ENCODE measurements at places on chromosomes 7 and 10.

GRCh38 chr7:50314836-50315592 is 10.5 kb downstream of the IKZF1 start:
- no peak for DNase-seq

- DNase-seq, result no peak
These were observed 150.4 kb downstream of the TAX1BP1 start for GRCh38 chr7:27890205-27890849.

DNA sequence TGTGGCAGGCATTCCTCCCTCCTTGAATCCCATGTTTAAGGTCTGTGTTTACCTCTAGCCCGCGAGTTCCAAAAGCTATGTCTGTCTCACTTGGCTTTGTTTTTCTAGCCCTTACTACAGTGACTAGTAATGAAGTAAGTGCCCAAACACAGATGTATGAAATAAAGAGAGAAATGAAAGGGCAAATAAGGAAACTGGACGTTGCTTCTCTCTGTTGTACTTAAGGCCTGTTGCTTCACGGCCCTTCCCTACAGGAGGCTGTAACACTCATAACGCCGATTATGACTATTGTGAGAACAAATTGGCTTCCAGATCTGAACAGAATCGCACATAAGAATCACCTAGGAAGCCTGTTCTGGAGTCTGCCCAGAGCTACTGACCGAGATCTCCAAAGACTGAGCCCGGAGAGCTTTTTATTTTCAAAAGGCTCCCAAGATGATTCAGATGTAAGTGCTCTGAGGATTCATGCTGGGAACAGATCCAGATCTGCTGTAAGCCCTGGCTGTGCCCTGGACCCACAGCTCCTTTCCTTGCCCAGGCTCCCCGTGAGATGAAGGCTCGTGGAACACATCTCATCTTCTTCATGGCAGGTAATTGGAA is 432.6 kb downstream of the SDK1 start:
- no peak for DNase-seq

- DNase-seq, result no peak
These were observed 28.6 kb upstream of the VCL start for GRCh38 chr10:73969224-73969841.

GRCh38 chr7:68439897-68440296 is 1158.4 kb upstream of the AUTS2 start:
- DNase-seq, result no peak

DNA sequence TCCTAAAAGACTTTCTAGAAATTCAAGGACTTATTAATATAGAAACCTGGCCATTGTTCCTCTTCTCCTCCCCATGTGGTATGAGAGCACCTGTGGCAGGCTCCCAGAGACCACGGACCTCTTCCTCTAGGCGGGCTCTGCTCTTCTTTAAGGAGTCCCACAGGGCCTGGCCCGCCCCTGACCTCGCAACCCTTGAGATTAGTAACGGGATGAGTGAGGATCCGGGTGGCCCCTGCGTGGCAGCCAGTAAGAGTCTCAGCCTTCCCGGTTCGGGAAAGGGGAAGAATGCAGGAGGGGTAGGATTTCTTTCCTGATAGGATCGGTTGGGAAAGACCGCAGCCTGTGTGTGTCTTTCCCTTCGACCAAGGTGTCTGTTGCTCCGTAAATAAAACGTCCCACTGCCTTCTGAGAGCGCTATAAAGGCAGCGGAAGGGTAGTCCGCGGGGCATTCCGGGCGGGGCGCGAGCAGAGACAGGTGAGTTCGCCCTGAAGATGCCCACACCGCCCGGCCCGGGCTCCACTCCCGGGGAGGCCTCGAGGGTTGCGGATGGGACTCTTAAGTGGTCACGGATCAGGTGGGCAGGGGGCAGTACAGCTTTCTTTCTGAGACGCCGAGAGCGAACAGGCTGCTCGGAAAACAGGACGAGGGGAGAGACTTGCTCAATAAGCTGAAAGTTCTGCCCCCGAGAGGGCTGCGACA is at the start of gene SLC26A4:
SLC26A4 (plus strand) TSS at position 448 of the 700 bp plus-strand sequence. CDS start 814 bp downstream, outside the sequence.
- peak; percentile 75 for DNase-seq

DNA sequence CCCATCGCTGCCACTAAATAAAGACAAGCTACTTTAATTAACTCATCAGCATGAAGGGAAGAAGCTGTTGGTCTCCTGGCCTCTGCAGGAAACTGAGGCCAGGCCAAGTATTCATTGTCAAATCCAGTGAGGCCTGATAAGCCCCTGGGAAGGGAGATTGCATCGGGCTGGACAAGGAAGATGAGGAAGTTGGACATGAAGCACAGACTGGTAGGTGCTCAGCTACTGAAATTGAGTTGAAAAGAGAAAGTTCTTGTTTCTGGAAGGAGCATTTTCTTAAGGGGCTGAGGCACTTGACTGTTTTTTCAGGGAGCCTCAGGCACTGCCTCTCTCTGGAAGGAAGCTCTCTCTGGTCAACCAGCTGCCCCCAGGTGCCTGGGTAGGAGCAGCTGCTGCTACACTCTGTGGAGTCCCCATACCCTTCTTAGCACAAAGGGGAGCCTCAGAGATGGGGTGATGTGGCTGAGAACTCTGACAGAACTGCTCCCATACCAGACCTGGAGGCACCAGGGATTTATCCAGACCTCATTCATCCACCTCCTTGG is 90.3 kb upstream of the IKZF1 start:
- DNase-seq, result no peak

GRCh38 chr10:44752451-44753441 is 158.4 kb upstream of the TMEM72 start:
- no peak for DNase-seq

GRCh38 chr7:107372298-107372697 is 97.6 kb upstream of the GPR22 start:
- no peak for DNase-seq

DNA sequence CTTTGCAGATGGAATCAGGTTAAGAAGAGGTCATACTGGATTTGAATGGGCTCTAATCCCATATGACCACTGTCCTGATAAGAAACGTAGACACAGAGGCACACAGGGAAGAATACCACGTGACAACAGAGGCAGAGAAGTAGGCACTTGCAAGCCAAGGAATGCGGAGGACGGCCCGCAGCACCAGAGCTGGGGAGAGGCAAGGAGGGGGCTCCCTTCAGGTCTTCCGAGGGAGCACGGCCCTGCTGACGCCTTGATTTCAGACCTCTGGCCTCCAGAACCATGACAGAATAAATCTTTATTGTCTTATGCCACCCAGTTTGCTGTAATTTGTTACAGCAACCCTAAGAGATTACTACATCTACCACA is 44.7 kb upstream of the TMEM213 start:
- DNase-seq, result no peak

DNA sequence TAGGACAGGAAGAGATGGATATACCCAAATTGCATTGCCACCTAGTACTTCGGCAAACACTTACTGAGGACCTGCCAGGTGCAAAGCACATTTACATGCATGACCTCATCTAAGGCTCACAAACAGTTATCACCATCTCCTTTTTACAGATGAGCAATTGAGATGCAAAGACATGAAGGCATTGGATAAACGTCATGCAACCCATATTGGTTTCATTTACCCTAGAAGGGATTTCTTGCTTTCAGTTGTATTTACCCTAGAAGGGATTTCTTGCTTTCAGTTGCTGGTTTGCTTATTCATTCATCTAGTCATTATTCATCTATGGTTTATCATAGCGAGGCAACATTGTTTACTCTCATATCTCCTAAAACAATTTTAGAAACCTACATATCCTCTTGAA is 52.2 kb downstream of the STEAP1B start:
- DNase-seq, result no peak

- DNase-seq, result no peak
These were observed 192.3 kb downstream of the IMMP2L start for GRCh38 chr7:111370002-111370401.

- no peak for DNase-seq
These were observed 314.6 kb upstream of the POM121L12 start for GRCh38 chr7:52720856-52721255.

DNA sequence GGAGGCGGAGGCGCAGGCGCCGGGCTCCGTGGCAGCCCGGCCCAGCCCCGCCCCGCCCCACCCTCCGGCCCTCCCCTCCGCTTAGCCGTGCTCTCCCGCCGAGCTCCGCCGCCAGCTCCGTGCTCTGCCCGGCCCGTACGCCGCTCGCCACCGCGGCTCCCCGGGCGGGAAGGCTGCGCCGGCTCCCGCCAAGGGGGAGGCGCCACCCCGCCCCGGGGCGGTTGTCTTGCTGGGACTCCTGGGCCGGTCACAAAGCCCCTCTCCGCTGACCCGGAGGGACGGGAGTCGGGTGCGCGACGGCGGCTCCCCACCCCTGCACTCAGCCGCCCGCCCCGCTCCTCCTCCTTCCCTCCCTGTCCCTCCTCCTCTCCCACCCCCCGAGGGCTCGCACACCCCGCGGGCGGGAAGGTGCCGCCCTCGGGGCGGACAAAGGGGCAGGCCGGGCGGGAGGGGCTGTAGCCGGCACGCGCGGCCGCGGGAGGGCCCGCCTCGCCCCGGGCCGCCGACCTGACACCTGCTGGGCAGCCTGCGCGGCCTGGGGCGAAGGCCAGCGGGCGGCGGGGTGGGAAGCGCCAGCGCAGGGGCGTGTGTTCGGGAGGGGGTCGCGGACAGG is 11.5 kb upstream of the SP8 start:
- DNase-seq, result peak; percentile 34

DNA sequence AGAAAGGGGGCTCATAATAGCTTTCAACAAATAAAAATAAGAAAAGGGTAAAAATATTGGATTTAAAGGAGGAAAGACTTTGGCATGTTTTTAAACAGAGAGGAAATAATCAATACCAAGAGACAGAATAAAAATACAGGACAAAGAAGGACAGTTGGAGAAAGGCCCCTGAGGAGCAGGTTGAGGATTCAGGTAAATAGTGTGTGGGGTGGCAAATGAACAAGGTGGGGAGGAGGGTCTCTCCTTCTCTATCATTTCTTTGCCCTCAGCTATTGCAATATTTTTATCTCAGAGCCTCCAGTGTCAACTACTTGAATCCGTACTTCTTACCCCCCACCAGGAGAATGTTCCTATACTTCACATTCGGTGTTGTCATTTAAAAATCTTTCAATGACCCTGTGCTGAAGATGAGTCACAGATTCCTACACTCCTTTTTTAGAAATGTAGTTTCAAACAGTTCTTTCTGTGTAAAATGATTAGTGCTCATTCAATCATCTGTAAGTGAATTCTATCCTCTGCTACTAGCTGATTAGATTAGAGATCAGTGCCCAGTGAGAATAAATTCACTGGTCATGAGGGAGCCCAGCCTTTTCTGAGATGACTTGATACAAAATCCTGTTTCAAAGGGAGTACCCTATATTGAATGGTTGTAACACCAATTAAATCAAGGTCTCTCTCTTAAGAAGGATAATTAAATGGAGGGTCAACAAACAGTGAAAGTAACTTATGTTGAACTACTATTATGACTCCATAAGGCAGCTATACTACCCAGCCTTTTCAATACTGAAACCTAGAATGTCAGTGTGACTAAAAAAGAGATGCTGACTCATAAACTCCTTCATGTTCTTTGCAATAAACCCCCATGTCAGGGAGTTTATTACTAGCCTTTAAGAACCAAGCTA is 50.4 kb upstream of the WNT16 start:
- no peak for DNase-seq

- no peak for DNase-seq
These were observed 222.6 kb downstream of the MGMT start for GRCh38 chr10:129689671-129690071.

DNA sequence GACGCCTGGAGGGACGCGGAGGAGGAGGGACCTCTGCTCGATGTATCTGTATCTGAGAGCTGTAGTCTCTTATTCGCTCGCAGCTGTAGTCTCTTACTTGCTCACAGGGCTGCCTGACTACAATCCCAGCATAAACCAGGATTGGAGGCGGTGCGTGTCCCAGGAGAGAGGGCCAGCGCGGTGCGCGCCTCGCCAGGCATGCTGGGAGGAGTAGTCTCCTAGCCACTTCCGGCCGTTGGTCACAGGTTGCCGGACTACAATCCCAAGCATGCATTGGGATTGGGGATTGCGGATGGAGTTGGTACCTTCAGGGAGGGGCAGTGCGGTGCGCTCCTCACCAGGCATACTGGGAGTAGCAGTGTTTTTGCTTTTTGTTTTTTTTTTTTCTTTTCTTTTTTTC is 421.7 kb upstream of the NUPR2 start:
- no peak for DNase-seq

Measured in stimulated activated CD8-positive, alpha-beta memory T cell treated with anti-CD3 and anti-CD28 coated beads, Interleukin-4, amount 100 ng/mL, for 48 hours (primary cell).